ENCODE measurements at places on chromosomes 5 and 9. TPM values are rescaled to one million over a fixed set of nuclear protein-coding genes. Genes with fewer than 3 reads are reported as not detected.
A peak's percentile ranks its signal among the peaks of the same experiment; 100 is the strongest.

Gene P4HA2
- total RNA-seq = 66.3 TPM

Gene SH3PXD2B
- total RNA-seq = 90.2 TPM

Gene ACOT12
- 8.5 TPM for total RNA-seq

Gene KLHL3
- 0.83 TPM for total RNA-seq

Gene RETREG1
- total RNA-seq = 49.3 TPM

Gene PCDHGC4
- total RNA-seq = 0.11 TPM

Gene ZNF618
- total RNA-seq = 2.2 TPM

Gene NR6A1
- total RNA-seq = 7.8 TPM

DNA sequence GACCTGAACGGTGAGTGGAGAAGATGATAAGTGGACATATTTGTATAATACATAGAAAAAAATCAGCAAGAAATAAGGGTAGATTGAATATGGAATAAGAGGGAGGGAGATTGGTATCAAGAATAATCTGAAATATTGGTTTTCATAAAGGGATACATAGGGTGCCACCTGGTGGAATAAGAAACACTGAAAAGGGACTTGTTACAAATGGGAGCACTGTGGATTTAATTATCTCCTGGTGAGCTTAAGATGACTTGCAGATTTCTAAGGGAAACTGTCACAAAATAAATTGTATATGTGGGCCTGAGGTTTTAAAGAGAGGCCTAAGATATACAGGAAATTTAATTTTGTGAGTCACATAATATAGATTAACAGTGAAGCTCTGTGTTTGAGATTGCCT lies 1403.5 kb upstream of the CDH18 start:
- DNase-seq = peak; percentile 58

DNA sequence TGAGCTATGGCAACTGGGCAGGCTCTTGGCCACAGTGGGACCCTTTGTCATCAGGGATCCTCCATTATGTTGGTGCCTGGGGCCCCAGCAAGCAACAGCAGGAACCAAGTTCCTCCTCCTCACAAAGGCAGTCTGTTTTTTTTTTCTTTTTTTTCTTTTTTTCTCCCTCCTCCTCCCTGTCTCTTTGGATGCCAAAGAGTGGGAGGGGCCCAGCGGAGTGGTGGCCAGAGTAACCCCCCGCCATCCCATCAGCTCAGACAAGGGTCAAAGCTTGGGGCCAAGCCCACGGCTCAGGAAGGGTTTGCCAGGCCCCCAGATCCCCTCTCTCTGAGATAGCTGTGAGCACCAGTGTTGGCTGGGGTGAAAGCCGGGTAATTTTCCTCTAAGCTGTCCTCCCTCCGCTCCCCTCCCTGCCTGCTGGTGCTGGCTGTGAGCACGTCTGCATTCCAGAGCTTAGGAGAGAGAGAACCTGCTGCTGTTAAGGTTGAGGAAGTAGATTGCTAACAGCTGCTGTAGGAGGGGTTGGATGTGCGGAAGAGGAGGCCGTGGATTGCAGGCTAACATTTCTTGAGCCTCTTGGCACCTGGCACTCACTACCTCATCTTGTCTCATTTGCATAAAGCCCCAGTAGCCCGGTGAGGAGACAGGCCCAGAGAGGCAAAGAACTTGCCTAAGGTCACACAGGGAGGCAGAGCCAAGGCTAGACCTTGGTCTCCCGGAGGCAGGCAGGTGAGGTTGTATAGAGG lies 21.2 kb downstream of the GSN start:
- peak; percentile 68 for DNase-seq

- DNase-seq = no peak
Measured at GRCh38 chr5:58860680-58861079, 277.8 kb downstream of the RAB3C start.

GRCh38 chr9:75889977-75890471 lies 449 bp upstream of the PCSK5 start:
- peak; percentile 32 for DNase-seq

- peak; percentile 63 for DNase-seq
Measured at GRCh38 chr5:180830253-180831138, 27.9 kb upstream of the MGAT1 start.

DNA sequence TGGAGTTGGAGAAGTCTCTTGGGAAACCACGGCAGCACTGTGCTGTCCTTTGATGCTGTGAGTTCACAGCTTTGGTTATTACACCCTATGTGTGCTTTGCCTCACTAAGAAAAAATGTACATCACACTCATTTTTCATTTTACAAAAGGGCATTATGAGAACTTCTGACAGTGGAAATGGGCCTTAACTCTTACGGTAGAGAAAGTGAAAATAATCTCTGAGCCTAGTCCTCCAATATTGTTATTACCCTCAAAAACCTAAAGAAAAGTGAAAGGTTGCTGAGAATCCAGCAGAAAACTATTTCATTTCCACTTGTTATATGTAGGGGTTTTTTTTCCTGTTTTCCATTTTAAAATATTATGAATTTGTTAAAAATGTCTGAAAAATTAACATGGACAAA lies 8.2 kb upstream of the OR13D1 start:
- DNase-seq = no peak

- no peak for DNase-seq
Measured at GRCh38 chr5:35919191-35919590, 19.2 kb downstream of the CAPSL start.

DNA sequence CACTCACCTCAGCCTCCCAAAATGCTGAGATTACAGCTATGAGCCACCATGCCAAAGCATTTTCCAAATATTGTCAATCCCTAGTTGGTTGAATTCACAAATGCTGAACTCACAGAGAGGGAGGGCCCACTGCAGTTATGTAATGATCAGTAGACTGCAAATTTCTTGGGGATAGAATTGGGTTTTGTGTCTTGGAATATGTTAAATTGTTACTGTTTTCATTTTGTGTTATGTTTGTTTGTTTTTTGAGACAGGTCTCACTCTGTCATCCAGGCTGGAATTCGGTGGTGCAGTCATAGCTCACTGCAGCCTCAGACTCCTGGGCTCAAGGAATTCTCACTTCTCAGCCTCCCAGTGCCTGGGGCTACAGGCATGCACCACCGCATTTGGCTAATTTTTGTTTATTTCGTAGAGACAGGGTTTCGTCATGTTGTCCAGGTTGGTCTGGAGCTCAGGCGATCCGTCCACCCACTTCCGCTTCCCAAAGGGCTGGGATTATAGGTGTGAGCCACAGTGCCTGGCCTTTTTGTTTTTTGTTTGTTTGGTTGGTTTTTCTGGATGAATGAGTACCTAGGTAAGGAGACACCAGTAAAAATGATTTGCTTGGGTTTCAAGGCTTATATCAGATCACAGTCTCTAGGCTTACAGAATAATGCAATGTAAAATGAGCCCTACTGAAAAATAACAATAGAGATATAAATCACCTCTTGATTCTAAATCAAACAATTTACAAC lies 31.5 kb upstream of the LMNB1 start:
- DNase-seq = no peak

DNA sequence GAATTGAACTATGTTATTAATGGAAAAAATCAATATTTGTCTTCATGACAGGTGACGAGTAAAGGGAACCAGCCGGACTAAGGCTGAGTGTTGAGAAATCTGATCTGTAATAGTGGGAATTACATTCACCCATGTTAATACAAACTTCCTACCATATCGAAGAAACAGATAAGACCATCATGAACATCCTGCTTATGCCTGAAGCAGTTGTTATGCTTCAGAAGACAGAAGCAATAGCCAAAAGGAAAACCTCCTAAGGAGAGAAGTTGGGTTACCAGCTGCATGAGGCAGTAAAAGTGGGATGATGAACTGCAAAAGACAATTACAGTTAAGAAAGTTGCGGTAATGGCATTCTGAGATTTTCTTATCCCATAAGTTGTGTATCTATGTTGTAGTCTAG lies 281.5 kb downstream of the GABRB2 start:
- no peak for DNase-seq

DNA sequence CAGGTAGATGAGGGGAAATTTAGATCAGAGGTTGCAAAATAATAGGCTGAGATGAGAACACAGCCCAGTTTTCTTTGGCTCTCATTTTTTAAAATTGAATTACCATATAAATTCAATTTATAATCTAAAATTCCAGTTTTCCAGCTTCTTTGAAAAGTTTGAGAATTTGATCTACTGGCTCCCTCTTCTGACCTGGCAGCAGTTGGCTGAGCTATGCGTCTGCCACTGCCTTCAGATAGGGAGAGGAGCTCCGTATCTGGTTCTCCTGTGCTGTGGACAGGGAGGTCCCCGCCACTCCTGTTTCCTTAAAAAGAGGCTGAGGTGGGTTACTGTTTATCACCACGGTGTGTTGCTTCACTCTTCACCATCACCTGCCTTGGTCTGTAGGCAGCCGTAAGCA lies 103.7 kb downstream of the ARHGAP26 start:
- DNase-seq = no peak

DNA sequence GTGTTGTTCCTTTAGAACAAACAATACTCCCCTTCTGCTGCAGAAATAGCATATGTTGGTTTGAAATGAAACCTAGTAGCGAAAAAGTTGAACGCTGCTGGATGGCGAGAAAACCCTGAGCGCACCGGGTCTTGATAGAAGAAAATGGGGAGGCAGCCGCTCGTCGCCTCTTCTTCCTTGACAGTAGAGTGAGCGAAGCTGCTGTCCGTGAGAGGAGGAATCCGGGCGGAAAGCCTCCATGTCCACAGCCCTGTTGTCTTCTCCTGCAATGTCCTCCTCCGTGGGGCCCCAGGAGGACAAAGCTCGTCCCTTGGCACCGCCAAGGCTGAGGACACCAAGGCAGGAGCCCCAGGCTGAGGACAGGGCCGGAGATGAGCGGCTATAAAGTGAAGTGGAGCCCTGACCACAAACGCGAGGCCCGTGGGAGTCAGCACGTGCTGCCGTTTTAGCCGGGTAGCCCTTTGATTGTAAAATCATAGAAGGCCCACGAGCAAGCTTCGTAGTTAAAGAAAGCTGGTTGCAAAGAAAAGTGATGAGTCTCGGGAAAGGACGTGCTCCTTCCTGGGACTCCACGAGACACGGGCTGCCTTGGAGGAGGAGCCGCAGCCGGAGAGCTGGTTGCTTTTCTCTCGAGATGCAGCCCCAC lies 35.6 kb downstream of the MRPL36 start:
- no peak for DNase-seq

DNA sequence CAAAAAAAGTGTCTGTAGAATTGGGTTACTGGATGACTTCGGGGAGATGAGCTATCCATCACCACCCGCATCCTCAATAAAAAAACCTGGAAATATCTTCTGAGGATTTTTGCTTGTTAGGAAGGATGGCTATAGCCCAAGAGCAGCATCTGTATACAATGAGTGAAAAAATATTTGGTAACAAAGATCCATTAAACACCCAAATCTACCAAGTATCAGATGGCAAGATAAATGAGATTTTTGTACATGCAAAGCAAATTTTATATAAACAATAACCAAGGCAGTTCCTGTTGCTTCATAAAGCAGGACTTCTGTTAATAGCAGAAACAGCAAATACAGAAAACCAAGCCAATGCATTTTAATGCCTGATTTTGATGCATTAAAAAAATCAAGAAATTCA lies 166.6 kb downstream of the SLC28A3 start:
- DNase-seq = no peak

- no peak for DNase-seq
Measured at GRCh38 chr5:82796643-82797416, 280.4 kb downstream of the TMEM167A start.

DNA sequence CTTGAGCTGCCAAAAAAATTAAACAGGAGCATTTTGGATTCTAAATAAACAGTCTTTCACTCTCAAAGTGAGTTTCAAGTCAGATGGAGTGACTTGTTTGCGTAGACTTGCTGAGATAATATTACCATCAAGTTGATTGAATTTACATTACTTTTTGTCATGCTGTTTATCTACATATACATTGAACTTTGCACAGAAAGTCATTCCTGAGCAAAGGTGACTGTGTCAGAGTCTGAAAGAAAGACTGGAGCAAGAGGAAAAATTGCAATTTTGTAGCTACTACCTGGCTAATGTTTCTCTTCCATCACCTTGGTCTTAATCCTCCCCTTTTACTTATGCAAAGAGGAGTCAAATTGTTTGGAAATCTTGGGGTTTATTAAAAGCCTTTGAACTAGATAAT lies 179.4 kb downstream of the PTTG1 start:
- no peak for DNase-seq

DNA sequence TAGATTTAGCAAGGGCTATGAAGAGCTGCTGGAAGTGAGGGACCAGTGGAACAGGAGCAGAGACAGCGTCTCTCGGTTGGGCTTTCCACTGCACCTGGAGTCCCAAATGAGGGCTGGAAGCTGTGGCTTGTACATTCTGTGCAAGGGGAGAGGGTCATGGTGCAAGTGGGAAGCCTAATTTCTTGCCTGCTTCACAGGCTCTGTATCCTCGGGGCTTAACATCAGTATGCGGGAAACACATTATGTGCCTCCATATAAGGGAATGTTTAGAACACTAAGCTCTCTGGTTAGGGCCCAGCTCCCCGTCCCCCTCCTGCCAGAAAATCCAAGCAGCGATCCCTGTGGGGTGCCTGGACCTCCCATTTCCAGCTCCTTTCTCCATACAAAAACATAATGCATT lies 89.0 kb upstream of the NIPAL4 start:
- DNase-seq = no peak

DNA sequence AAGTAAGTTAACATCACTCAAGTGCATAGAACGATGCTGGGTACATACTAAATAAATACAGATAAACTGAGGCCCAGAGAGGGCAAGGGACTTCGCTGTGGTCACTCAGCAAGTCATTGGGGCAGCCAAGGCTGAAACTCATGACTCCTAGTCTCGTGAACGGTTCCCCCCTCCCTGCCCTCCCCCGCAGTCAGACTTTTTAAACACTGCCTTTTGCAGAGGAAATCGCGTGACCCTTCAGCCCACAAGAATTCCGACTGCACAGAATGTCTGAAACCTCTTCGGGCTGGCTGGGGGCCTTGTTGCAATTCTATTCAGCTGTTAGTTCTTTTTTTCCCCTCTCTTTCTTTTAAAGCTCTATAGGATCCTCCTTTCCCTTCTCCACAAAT lies 28.1 kb downstream of the NEK6 start:
- peak; percentile 94 for DNase-seq
